ENCODE measurements at places on chromosomes 1 and 21.
A peak's percentile ranks its signal among the peaks of the same experiment; 100 is the strongest.

- DNase-seq: no peak
Measured at GRCh38 chr1:21938732-21939538, 1.8 kb upstream of the HSPG2 start.

DNA sequence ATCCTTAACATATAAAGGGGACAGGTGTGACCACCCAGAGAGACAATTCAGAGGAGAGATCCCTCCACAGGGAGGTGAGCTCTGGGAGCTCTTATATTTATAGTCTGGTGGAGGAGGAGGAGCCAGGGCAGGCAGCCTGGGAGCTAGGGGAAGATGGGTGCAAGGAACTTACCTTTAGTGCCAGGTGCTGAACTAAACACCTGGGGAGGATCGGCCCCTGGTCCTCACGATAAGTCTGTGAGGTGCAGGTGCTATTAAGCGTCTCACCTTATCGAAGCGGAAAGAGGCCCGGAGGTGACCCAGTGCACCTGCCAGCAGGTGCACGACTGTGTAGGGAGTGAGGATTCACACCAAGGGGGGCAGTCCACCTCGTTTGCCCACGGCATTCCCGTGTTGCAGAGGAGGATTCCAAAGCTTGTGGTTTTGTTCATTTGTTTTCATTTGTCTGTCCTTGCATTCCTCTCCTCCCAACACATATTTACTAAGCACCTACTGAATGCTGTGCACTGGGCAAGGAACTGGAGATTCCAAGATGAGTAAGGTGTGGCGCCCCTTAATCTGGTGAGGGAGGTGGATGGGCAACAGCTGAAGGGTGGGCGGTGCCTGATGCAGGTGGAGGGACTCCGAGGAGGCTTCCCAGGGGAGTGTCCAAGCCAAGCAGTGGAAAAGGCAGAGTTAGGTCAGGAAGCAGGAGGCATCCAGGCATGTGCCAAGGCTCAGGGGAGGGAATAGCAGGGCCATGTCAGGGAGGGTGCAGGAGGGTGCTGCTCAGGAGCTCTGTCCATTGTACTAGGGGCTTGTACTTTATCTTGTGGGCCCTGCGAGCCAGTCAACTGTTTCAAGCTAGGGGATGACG is 11.5 kb downstream of the ARHGEF10L start:
- DNase-seq: no peak

DNA sequence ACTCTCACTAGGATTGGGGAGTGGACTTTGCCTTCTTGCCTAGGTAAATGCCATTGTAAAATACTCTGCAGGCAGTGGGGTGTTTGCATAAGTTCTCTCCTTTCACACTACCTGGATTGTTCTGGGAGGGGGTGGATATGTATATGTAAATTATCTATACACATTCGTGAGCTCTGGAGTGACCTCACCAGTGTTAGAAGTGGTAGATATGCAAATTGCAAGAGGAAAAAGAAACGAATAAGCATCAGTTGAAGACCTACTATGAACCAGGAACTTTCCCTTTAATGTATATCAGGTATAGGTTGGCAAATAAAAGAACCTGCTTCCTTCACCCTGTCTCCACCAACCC is 1.5 kb upstream of the ARHGEF11 start:
- DNase-seq: no peak

DNA sequence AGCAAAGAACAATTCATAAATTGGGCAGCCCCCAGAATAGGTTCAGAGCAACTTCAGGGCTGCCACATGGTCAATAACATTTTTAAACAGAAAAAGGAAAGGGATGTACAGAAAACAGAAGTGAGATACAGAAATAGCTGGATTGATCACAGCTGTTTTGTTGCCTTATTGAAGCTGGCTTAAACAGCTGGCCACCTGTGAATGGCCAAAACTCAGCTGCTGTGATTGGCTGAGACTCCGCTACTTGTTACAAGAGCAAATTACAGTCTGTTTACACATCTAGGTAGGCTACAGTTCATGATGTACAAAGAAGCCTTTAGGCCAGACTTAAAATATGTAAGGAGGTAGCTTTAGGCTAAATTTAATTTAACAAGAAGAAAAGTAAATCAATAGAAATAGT is 11.6 kb upstream of the IFNAR1 start:
- DNase-seq: no peak

GRCh38 chr1:243851765-243852164 is 1.7 kb upstream of the AKT3 start:
- no peak for DNase-seq

DNA sequence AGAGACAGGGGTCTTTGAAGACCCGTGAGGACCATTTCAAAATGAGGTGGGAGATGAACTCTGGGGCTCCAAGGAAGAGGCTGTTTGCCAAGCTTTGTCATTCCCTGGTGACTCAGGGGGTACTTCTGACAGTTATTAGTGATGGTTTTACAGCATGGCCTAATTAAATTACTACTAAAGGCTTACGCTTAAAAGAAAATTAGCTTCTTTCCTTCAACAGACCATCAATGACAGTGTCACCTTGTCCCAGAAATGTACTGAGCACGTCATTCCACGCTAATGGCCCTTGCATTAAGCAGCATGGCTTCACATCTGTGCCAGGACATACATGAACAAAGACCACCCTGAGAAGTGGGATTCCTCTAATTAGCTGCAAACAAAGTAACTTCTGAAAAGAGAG is 5.1 kb upstream of the UTS2 start:
- no peak for DNase-seq

GRCh38 chr1:29708796-29709703 is 472.7 kb downstream of the PTPRU start:
- DNase-seq: peak; percentile 44

DNA sequence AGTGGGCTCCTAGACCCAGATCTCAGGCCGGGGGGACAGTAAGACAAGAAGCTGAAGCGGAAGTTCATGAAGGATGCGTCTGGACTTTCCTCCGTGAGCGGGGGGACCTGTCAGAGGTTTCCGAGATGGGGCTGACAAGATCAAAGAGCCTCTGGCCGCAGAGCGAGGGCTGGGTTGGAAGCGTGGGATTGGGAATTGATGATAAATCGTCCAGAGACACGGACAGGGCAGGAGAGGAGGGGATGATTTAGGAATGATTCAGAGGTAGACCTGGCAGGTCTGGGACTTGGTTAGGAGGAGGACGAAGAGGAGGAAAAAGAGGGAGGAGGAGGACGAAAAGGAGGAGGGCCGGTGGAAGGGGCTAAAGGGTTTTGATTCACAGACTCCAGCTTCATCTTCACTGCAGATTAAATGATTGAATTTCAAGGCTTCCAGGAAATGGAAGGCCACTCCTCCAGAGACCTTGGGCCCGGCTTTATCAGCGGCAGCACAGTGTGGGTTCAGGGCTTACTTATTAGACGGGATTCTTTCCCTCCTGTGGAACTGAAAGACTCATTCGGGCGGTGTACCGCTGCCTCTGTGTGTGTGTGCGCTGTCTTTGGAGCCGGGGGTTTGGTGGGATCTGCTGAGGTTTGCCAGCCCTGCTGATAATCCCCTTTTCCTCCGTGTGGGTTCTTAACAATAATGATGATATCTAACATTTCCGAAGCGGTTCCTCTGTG is 85.7 kb upstream of the SLC45A1 start:
- DNase-seq: no peak

- DNase-seq: no peak
Measured at GRCh38 chr1:232367293-232367692, 262.6 kb downstream of the SIPA1L2 start.

DNA sequence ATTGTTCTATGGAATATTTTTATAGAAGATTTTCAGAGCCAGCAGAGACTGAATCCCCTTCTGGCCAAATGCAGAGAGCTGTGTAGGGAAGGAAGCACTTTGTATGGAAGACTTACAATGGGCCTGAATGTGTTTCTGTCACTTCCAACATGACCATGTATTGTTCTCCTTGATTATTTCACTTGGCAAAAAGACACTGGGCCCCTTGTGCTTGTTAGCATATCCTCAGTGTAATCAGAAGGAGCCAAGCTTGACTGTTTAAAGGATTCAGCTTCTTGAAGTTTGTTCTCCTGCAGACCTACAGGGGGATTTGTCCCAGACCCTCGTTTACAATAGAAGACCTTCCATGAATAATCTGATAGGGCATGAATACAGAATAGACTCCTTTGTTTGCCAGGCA is 48.1 kb upstream of the UBE2U start:
- DNase-seq: no peak

DNA sequence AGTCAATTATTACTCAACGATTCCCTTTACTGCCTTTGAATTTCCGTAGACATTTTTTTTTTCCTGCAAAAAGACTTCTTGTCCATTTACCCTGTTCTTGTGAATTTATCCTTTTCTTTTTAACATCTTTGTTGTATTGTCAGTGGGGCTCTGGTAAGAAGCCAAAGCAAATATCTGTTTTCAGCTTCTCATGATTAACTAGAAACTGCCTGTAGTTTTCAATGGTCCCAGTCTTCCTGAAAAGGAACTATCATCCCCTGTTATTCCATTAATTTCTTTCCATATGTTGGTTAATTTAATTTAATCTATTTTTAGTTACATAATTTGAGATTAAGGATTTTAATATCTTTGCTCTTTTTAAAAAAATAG is 28.0 kb downstream of the SH3BGR start:
- no peak for DNase-seq

GRCh38 chr1:27225621-27226020 is 8.8 kb upstream of the WDTC1 start:
- DNase-seq: no peak
